ENCODE measurements at places on chromosomes 16 and 17.

- no peak for DNase-seq
Measured at GRCh38 chr17:68849673-68850610, 105.2 kb downstream of the ABCA8 start.

GRCh38 chr17:78977997-78978973, 1.4 kb downstream of the LGALS3BP start:
- no peak for DNase-seq

DNA sequence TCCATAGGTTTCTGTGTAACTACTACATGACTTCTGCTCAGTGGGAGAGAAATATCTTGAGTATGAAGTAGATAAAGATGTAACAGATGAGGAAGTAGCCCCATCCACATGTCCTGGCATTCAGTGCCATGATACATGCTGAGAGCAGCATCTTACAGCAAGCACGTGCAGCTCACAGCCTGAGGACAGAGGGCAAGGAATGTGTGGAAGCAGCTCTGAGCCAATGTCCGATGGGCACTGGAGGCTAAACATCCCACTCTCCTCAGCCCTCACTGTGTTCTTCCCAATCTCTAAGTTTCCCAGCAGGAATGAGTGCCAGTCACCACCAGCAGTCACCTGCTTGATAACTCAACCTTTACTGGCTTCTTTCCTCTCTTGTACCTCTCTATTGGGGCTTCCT, 40.4 kb downstream of the CFDP1 start:
- DNase-seq, result no peak

DNA sequence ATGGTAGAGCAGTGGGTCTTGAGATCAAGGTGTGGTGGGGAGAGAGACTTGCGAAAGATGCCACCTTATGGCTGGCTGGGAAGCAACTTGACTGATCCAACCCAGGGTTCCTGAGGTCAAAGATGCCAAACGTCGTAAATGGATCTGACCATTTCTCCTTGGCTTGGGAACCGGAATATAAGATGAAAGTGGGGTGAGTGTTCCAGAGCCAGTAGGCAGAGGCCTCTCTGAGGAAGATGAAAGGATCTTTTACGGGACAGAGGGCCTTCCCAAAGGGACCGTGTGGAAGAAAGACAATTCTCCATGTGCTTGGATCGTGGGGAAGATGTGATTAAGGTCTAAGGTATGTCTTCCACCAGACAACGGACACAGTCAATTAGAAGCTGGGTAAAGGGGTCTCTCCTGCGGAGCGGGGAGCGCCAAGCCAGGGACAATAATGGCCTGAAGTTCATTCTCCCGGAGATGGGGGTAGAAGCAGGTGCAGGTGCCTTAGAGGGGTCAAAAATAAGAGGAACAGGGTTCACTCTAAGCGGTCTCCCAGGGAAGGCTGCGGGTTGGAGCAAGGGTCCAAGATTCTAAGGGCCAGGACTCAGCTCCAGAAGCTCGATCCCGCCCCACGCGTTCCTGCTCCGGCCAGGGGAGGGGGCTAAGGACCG, 800 bp downstream of the FXR2 start:
- DNase-seq, result no peak

DNA sequence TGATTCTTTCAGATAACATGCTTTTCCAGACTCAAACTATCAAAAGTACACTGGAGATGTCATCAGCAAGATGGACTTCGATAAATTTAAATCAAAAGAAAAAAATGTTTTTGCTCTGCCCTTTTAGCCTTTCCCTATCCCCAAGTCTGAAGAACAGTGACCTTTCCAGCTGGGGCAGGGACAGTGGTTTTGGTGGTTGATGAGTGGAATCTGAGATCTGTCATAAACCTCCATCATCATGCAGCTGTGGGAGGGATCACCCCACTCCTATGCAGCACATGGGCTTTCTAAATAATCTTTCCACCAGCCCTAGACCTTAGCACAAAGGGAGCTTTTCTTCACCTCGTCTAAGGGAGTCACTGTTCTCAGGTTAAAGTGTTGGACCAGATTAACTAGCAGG, 869.5 kb upstream of the SOX9 start:
- no peak for DNase-seq

DNA sequence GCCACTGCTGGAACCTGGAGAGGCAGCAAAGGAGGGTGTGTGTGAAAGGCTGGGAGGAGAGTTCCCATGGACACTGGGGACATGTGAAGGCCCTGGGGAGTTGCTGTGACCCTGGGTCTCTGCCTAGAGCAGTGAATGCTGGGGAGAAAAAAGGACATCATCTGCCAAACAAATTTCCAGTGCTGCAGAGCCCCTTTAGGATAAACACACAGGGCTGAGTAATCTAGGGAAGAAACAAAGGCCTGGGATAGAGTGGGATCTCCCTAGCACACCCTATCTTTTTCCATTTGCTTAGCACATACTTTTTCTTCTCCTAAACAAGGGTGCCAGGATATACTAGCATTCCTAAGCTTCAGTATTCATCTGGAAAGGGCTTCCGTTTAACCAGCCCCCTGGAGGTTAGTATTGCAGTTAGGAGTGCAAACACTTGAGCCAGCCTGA, 3.3 kb upstream of the HIGD1B start:
- DNase-seq, result no peak

DNA sequence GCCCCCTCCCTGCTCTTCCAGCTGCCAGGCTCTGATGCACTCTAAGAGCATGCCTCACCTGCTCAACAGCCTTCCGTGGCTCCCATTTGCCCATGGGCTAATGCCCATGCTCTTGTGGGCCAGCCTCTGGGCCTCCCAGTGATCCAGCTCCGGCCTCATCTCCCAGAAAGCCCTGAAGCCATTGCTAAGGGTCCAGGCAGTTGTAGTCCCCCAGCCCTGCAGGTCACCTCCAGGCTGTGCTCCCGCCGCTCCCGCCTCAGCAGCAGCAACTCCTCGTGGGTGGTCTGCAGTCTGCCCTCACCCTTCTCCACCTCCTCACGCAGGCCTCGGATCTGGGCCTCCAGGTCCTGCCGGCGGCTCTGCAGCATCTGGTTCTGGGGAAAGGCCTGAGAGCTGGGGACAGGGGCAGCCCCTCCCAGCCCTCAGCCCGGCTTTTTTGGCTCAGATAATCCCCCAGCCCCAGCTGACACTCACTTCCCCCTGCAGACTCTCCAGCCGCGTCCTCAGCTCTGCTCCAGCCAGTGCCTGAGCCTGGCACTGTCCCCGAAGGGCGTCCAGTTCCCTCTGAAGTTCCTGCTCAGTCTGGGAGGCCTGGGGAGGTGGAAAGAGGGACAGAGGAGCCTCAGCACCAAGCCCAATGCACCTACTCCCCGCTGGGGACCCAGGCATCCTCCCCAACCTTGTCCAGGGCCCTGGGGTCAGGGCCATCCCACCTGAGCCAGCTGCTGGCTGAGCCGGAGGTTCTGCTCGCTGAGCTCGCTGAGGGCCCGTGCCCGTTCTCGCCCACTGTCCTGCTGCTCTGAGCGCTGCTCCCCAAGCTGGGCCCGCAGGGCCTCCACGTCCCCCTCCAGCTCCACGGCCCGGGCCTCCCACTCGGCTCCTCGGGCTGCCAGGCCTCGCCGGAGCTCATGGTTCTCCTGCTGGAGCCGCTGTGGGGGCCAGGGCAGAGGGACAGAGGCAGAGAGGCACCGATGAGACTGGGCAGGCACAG, 6.2 kb downstream of the BICDL2 start:
- no peak for DNase-seq

GRCh38 chr17:31394544-31394943, 3.1 kb downstream of the RAB11FIP4 start:
- no peak for DNase-seq

- DNase-seq, result no peak
Measured at GRCh38 chr17:59428916-59429485, 97.5 kb downstream of the YPEL2 start.

DNA sequence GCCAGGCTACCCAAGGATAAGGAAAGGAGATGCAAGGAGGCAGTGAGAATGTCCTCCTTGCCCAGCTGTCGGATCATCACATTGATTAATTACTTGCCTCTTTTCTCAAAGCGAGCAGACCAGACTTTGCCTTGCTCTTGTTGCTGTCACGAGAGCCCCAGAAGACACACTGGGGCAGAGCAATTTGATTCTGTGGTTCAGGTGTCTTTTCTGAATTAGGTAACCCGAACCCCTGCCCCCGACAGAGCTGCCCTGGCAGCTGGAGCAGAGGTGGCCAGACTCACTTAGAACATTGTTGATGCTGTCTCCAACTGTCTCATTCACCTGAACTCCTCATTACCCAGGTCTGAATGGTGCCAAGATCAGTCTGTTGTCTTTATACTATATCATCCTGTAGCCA, 34.3 kb downstream of the VAT1L start:
- DNase-seq, result no peak

DNA sequence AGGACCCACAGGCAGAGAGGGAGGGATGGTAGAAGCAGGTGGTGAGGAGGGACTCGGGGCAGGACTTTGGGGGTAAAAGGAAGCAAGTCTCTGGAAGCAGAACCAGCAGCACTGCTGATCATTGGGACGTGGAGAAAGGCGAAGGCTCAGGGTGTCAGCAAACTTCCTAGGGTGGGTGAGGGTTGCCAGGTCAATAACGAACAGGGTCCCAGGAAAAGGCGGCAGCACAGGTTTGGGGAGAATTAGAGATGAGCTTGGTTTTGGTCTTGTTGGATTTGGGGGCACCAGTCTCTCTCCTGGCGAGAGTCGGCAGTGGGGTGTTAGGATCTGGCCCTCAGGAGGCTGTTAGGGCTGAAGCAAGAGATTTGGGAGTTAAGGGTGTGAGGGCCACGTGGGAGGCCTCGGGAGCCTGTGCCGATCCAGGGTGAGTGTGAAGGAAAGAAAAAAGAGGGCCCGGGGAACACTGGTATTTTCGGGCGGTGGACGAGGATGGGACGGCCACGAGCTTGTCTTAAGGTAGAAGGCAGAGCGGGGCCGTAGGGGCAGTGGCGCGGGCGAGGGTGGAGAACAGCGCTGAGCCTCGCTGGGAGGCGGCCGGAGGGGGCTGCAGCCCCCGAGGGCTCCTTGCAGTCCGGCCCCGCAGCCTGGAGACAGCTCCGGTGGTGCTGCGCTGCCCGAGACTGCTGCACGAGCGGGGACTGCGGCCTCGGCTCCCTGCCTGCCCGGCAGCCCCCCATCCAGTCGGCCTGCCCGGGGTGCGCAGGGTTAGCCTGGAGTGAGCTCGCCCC, 765 bp upstream of the ADORA2B start:
- no peak for DNase-seq

DNA sequence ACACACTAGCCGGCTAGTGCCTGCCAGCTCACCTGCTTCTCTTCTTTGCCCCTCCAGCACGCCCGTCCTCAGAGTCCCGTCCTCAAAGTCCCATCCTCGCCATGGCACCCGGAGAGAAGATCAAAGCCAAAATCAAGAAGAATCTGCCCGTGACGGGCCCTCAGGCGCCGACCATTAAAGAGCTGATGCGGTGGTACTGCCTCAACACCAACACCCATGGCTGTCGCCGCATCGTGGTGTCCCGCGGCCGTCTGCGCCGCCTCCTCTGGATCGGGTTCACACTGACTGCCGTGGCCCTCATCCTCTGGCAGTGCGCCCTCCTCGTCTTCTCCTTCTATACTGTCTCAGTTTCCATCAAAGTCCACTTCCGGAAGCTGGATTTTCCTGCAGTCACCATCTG, 3.6 kb downstream of the SCNN1G start:
- no peak for DNase-seq

- no peak for DNase-seq
Measured at GRCh38 chr17:81396722-81397313, 1.6 kb downstream of the BAHCC1 start.

- no peak for DNase-seq
Measured at GRCh38 chr16:12170103-12171040, 193.8 kb downstream of the SNX29 start.

DNA sequence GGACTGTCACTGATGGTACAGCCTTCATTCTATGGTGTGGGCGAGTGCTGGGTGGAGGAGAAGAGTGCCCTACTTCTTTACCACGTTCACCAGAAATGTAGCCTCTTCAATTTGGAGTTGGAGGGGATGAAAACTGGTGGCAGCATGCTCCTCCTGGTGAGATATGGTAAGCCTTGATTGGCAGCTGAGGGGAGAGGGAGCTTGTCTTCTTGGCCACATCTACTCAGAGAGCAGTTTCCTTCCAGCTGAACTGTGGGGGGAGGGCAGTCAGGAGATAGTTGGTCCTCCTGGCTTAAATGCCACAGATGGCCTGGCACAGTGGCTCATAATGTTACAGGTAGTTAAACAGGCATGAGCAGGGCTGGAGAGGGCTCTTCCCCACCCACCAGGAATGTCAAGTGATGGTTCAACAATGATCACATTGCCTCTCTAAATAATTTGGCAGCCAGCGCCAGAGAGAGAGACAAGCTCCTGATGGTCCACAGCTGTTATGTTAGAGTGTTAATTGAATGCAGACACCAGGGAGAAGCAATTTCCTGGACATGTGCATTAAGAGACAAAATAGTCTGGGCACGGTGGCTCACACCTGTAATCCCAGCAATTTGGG, 9.0 kb upstream of the MAPK3 start:
- DNase-seq, result no peak

DNA sequence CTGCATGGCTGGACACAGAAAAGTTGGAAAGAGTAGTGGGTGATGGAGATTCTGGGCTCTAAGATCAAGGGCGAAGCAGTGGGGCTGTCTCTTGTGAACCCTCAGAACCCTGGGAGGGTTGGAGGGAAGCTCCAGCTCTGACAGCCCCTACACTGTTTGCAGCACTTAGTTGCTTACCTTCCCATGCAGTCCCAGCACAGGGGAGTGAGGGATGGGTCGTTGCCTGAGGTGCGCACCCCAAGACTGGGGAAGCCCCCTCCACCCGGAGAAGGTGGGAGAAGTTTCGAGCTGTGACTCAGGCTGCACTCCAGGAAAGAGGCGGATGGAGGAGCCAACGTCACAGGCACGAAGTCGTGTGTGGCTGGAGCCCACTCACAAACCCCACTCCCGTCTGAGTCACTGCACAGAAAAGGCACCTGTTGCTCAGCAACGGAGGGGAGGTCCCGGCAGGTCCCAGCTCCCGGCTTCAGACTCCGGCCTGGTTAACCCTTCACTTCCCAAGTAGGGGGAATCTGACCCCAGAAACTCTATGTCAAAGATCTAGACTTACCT, 60.1 kb downstream of the AIPL1 start:
- DNase-seq, result no peak

DNA sequence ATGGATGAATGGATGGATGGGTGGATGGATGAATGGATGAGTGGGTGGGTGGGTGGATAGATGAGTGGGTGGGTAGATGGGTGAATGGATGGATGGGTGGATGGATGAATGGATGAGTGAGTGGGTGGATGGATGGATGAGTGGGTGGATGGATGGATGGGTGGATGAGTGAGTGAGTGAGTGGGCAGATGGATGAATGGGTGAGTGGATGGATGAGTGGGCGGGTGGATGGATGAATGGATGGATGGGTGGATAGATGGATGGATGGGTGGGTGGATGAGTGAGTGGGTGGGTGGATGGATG, 6.4 kb upstream of the KATNB1 start:
- no peak for DNase-seq

Measured in cortex of kidney (tissue), 1 donor.